ENCODE measurements at places on chromosomes 12 and 14.
A peak's percentile ranks its signal among the peaks of the same experiment; 100 is the strongest.

- DNase-seq = no peak
These were observed 7.2 kb downstream of the EEA1 start for GRCh38 chr12:92921877-92922276.

DNA sequence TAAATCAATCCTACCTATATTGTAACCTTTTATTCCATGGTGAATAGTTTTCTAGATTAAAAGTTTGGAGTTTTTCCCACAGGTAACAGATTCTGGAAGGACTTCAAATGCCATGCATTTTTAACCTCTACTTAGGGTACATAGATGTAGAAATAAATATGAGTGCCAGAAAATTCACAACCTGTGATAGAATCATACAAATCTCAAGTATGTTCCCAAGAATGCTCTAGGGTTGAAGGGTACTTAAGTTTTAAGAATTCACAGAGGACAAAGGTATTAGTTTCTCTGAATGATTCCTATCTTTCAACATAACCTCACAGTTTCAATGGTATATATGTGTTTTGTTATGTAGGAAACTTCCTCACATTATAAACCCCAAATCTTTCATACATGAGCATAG, 511.3 kb downstream of the TMEM117 start:
- DNase-seq = no peak

GRCh38 chr12:21257172-21257571, 77.5 kb downstream of the SLCO1A2 start:
- no peak for DNase-seq

GRCh38 chr12:6341417-6342139, at the start of gene TNFRSF1A:
Gene TNFRSF1A, minus strand, starts transcription at chr12:6342076. Its CDS starts 262 bp downstream, at chr12:6341814.
- DNase-seq = peak; percentile 88

DNA sequence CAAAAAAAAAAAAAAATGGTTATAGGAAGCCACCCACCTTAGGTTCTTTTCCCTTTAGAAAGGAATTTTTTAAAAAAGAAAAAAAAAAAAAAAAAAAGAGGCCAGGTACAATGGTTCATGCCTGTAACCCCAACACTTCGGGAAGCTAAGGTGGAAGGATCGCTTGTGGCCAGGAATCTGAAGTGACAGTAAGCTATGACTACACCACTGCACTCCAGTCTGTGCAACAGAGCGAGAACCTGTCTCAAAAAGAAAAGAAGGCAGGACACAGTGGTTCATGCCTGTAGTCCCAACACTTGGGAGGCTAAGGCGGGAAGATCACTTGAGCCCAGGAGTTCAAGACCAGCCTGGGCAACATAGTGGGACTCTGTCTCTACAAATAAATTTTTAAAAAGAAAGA, 36.0 kb downstream of the SPTLC2 start:
- DNase-seq = no peak

DNA sequence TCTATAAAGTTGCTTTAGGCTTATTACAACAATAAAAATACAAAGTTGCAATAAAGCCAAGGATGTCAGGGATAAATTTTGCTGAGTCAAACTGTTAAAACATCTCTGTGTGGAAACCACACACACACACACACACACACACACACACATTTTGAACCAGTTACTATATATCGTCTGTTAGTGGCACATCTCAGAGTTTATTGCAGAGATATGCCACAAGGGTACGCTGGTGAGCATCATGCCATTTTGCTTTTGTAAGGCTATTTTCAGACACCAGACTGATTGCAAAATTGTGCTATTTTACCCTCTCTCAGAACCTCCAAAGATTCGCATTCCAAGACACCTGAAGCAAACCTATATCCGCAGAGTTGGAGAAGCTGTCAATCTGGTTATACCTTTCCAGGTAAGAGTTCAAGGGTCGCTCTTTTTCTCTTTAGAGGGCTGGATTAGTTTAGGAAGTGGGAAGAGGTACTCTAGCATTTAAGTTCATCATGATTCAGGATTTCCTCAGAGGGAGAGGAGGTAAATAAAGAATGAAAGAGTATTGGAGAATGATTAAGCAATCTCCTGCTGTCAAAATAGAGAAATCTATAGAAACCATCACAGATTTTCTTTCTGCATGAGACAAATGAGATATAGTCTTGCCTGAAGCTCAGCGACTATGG, 27.3 kb upstream of the CHPT1 start:
- peak; percentile 75 for DNase-seq

GRCh38 chr12:122848471-122849351, 13.5 kb downstream of the HIP1R start:
- DNase-seq = no peak

DNA sequence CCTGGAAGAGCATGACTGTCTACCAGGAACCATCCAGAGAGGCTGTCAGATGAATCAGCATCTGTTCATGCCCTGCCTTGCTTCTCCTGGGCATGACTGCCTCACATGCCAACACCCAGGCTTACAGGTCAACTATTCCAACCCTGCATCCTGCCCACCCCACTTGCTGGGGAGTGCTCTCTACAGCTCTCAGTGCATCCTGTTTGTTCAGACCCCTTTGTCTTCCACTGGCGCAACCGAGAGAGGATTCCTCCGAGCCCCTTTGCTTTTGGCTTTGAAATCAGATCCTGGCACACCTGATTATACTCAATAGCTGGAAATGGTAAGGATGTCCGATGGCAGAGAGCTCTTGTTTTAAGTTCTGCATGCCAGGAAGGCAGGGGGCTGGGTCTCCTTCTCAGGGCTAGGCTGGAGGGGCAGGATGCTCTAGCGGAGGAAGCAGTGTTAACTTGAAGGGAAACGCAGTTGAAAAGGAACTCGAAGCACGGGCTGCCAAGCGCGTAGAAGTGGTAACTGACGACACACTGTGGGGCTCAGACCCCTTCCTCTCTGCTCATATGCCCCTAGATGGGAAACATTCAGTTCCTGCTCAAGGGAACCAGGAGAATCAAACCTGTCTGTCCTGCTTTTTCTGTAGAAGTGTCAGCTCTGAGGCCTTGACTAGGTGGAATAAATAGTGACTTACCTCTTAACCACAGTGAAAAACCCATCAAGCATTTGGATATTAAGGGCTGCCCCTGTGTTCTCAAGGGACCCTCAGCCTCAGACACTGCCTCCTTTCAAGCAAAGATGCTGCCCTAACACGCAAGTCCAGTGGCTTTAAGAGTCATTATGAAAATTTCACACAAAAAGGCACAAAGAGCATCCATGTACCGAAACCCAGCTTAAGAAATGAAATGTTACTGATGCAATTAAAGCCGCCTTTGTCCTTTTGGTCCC, 297.5 kb downstream of the ZFP36L1 start:
- DNase-seq = no peak

- no peak for DNase-seq
These were observed 318.9 kb downstream of the SNAPC1 start for GRCh38 chr14:62081012-62081612.

DNA sequence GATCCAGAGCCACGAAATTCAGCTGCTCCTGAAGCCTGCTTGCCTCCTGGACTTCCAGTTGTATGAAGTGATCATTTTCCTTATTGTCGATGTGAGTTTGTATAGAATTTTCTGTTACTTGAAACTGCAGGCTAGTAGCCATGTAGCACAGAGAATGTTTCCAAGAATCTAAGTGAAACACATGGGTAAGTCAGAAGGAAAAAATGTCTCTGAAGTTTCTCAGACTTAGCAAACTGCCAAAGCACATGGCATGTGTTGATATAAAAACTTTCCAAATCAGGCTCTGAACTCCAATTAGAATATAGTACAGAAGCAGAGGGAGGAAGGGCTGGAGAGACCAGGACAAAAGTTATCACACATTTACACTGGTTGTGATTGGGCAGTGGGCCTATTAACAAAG, 9.8 kb upstream of the PCNX1 start:
- DNase-seq = no peak
